ENCODE measurements at places on chromosomes 13 and 19.

- peak; percentile 86 for DNase-seq
Observed at GRCh38 chr13:111937777-111938311, 129.1 kb upstream of the SOX1 start.

GRCh38 chr13:79626924-79627323 is 146.0 kb downstream of the NDFIP2 start:
- no peak for DNase-seq

- DNase-seq, result no peak
Observed at GRCh38 chr13:35179494-35179893, 237.4 kb downstream of the NBEA start.

GRCh38 chr13:98675837-98676236 is 76.6 kb downstream of the SLC15A1 start:
- no peak for DNase-seq

- no peak for DNase-seq
Observed at GRCh38 chr13:98940325-98941001, 37.4 kb downstream of the DOCK9 start.

- DNase-seq, result peak; percentile 38
Observed at GRCh38 chr13:52366291-52366690, 39.7 kb downstream of the THSD1 start.

Measured in DMS153 (cell line).